Left ventricle myocardium superior (tissue), 1 donor: ENCODE measurements at places on chromosomes 16 and 17. TPM values are rescaled to one million over a fixed set of nuclear protein-coding genes. Genes with fewer than 3 reads are reported as not detected.

RAB37 gene
- total RNA-seq = 2.8 TPM

- DNase-seq = no peak
These were observed 711 bp downstream of the ALYREF start for GRCh38 chr17:81890447-81891302.

- no peak for DNase-seq
These were observed 182.3 kb downstream of the PHKB start for GRCh38 chr16:47643323-47644000.

GRCh38 chr17:63480826-63481487, 4.1 kb downstream of the ACE start:
- no peak for DNase-seq

- no peak for DNase-seq
These were observed 513 bp downstream of the CRLF3 start for GRCh38 chr17:30824002-30824355.

- no peak for DNase-seq
These were observed 79.5 kb downstream of the CPPED1 start for GRCh38 chr16:12724226-12724625.
